HT-29 (cell line): ENCODE measurements at places on chromosomes 3 and 15. TPM values are rescaled to one million over a fixed set of nuclear protein-coding genes. Genes with fewer than 3 reads are reported as not detected.

GRCh38 chr15:62639432-62639831 is 403.1 kb upstream of the TPM1 start:
- DNase-seq: no peak

- no peak for DNase-seq
Measured at GRCh38 chr3:63981980-63982379, 41.3 kb downstream of the PSMD6 start.

DNA sequence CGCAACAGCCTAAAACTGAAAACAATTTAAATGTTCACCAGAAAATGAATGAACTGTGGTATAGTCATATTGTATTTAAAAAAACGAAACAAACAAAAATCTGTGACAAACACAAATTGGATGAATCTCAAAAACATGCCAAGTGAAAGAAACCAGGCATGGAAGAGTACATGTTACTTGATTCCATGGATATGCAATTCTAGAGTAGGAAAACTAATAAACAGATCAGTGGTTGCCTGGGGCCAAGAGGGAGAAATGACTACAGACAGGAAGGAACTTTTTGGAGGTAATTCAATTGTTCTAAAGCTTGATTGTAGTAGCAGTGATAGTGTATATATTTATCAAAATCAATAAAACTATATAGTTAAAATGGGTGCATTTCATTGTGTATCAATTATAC is 16.8 kb downstream of the UBE3A start:
- no peak for DNase-seq

Gene PPCDC
- total RNA-seq: 26.9 and 37.0 TPM in 2 replicates

Gene ZBTB47
- total RNA-seq: 1.1 TPM in 2 replicates

Gene CELSR3
- 9.9 and 12.5 TPM in 2 replicates for total RNA-seq

- no peak for DNase-seq
Measured at GRCh38 chr3:36926292-36926897, 18.5 kb downstream of the TRANK1 start.

Gene GOLGA8O
- total RNA-seq: not detected in 2 replicates

- no peak for DNase-seq
Measured at GRCh38 chr3:15726043-15726442, 71.7 kb downstream of the ANKRD28 start.
